Left lung (tissue), 14 donors: ENCODE measurements at places on chromosomes 12 and 14. TPM values are rescaled to one million over a fixed set of nuclear protein-coding genes. Genes with fewer than 3 reads are reported as not detected.

KRT7 gene
- 1,968 TPM for total RNA-seq

CCDC85C gene
- 19.0 TPM for total RNA-seq

GZMH gene
- total RNA-seq: 2.2 TPM

PYGL gene
- total RNA-seq: 85.4 TPM

OLR1 gene
- 52.2 TPM for total RNA-seq

SSPN gene
- total RNA-seq: 18.6 TPM

KCNA5 gene
- 1.7 TPM for total RNA-seq

CLEC4D gene
- total RNA-seq: 0.35 TPM

RNASE4 gene
- 18.5 TPM for total RNA-seq

TTC9 gene
- 9.2 TPM for total RNA-seq

KRT71 gene
- not detected for total RNA-seq

HVCN1 gene
- 10.7 TPM for total RNA-seq

KCNC2 gene
- not detected for total RNA-seq

SRGAP1 gene
- total RNA-seq: 15.6 TPM

TMEM179 gene
- not detected for total RNA-seq

GPX2 gene
- total RNA-seq: 2.8 TPM

TPH2 gene
- 0.10 TPM for total RNA-seq

RTN1 gene
- total RNA-seq: 3.6 TPM

NFATC4 gene
- 39.4 TPM for total RNA-seq

TAS2R19 gene
- 3.3 TPM for total RNA-seq

NOS1 gene
- total RNA-seq: 1.8 TPM

SIX1 gene
- total RNA-seq: not detected

RDH12 gene
- 0.12 TPM for total RNA-seq
